Ascending aorta (tissue), 2 donors: ENCODE measurements at places on chromosomes 2 and 18.

DNA sequence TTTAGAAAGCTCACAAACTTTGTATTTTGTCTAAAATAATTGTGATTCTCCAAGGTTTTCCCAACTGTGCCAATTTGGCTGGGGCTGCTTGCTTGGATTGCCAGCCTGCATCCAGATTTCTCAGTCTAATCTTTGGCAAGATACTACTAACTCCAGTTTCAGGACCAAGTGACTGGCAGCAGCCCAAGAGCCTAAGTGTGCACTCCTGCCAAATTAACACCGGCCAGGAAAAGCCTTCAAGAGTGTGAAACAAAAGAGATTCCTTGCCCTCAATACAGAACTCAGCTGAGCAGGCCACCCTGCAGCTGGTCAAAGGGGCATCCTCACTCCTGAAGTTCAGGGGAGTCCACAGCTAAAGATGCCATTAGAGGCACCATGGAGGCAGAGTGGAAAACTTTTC lies 589.0 kb upstream of the ACVR2A start:
- no peak for DNase-seq

DNA sequence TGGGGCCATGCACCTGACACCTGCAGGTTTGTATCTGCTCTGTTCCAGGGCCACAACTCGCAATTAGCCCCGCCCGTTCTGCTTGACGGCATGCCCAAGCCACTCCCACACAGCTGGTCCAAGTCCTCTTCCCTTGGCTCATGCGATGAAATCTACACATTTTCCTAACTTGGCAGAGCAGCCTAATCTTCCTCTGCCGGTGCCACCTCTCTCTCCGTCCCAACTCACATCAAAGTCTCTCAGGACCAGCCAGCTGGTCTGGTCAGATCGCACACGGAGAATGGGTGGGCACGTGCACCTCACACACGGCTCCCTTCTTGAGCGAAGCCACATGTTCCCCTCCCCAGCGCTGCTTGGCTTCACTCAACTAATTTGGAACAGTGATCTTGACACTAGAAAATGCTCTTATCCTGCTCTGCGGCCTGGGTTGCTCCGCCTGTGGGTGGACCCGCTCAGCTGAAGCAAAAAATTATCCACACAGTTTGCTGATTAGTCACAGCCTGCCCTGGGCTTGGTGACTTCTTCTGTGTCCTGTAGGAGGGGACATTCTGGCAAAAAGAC lies 176.7 kb downstream of the NRP2 start:
- DNase-seq: no peak

- no peak for DNase-seq
Observed at GRCh38 chr2:3678212-3678611, 20.2 kb downstream of the ALLC start.

DNA sequence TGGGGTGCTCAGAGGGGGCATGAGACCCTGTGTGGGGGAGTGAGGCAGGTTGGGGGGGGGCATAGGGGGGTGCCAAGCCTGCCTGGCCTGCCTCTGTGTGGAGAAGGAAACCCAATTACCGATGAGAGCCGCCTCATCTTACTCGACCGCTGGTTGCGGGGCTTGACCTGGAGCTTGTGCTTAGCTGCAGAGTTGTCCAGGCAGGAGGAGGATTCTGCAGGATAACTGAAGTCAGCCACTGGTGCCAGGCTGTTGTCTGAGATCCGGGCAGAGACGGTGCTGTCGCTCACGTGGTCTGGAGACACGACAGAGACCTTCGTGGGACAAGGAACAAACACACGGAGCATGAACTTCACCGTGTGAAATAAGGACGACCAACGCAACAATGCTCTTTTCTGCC lies 95.9 kb upstream of the MGAT4A start:
- no peak for DNase-seq

GRCh38 chr2:72785517-72785916 lies 40.3 kb downstream of the EXOC6B start:
- no peak for DNase-seq

DNA sequence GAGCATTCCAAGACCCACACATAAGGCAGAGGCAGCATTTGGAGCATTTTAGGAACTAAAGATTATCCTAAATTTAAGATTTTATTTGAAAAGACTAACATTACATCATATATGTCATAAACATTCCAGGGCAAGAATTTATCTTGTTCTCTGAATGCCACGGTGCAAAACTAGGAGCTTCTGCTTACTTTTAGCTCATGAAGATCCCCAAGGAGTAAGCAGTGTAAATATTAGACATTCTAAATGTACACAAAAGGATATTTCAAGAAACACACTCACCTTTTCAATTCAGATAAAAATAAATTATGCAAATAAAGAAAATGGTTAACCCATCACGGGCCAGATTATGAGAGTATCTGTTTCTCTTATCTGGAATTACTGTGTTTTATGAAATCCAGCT lies 101.7 kb upstream of the ETAA1 start:
- DNase-seq: no peak

DNA sequence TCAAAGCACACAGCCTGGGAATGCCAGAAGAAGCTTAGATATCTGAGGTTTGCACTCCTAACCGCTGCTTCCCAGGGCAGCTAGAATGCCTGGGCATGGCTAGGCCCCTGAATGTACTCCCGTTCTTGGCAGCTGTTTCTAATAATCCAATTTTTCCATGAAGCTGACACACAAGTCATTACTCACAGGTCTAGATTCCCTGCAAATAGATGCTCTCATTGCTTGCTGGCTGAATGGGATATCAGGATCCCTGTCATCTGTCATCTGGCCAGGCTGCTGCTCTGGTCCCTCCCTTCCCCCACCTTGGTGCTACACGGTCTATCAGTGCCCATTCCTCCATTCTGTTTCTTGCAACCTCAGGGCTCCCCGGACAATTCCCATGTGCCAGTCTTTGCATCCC lies 40.7 kb upstream of the TEX51 start:
- no peak for DNase-seq

GRCh38 chr2:240986787-240987411 lies 11.5 kb upstream of the SNED1 start:
- DNase-seq: no peak

GRCh38 chr2:64524604-64525316 lies 632 bp downstream of the AFTPH start:
- DNase-seq: no peak

DNA sequence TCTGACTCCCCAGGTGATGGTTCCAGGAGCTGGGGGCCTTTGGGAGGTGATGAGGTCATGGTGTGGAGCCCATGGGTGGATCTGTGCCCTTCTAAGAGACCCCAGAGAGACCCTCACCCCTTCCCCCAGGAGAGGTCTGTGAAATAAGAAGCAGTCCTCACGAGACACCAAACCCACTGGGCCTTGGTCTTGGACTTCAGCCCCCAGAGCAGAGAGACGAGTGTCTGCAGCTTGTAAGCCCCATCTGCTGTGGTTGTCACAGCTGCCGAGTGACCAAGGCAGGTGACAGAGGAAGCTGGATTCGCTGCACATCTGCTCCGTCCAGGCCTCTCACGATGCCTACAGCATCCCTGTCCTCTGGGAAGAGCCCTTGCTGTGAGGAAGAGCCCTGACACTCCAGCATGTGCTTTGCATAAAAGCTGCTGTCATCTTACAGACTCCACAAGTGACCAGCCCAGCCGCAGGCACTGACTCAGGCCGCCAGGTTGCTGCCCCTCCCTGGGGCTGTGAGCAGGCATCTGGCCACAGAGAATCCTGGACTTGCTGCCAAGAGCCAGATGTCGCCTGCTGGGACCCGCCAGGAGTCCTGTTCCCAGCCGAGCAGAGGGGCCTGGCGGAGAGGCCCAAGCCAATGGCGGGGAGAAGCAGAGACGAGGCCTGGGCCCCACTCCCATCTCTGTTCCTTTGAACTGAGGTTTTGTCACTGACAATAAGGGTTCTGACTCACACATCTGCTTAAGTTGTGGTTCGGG lies 150.8 kb downstream of the PXDN start:
- no peak for DNase-seq

DNA sequence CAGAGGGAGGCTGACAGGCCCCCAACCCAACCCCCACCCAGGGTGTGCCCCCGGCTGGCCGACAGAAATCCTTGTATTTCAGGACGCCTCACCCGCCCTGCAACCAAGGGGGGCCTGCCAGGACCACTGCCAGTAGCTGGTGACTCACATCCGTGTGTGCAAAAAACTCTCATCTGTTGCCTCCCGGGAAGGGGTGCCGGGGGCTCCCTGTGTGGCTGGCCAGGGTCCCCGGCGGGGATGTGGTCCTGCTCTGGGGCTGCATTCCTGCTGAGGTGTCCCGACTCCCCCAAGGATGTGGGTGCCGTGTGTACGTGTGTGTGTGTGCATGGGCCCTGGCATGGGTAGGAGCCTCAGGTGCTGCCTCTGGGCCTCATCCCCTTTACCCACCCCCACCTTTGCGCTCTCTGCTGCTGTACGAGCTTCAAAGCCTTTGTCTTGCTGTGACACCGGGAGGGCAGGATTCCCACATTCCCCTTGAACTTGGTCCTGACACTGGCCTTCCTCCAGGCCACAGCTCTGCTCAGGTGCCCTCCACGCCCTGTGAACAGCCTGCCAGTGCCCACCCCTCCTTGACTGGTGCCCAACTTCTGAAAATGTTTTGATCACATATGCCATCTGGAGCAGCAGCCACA lies 226.3 kb upstream of the HDAC4 start:
- DNase-seq: no peak

DNA sequence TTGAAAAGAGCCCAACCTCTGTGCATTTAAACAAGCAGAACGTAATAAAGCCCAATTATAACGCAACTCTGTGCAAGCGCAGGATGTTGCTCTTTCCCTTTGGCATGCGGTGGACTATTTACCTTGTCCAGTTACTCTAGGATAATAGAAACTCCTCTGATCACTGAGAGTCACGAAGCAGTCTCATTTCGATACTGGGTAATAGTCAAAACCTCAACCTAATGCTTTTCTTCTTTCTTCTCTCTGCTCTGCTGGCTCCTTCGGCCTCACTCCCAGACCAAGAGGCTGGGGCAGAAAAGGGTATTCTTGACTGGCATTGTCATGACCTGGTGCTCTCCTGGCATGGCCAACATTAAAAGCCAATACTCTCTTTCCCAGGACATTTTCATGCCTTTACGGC lies 89.7 kb upstream of the GCFC2 start:
- no peak for DNase-seq

GRCh38 chr2:151478011-151478410 lies 68.3 kb downstream of the RIF1 start:
- DNase-seq: no peak

- DNase-seq: peak; percentile 90
Observed at GRCh38 chr2:231612109-231612455, 19.4 kb downstream of the TEX44 start.

DNA sequence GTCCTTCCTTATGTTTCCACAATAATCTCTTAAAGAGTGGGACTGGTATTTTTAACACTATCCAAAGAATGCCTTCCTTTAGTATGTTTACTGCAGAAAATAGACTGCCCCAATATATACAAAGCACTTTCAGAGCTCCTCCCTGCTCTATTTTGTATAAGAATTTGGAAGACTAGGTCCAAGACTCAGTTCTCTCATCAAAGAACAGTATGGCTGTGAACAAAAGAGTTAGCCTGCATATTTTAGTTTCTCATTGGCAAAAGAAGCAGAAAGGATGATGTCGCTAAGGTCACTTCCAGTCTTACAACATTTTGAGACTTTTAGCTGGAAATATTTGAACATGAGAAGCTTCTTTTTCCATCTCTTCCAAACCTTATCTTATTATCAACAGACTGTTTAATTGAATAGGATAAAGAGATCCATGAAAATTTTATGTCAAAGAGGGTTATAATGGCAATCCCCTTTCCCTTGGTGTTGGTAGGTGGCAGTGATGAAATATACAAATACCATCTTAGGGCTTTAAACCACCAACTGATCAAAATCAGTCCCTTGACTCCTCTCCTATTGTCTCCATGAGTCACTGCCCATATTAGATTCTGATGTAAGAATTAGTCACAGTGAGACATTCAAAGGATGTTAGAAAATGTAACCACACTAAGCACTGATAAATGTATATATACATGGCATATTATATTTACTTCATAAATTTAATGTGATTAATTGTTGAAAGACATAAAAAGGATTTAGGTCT lies 266.9 kb upstream of the DSEL start:
- no peak for DNase-seq

- DNase-seq: peak; percentile 38
Observed at GRCh38 chr2:86016581-86016980, 89.1 kb downstream of the POLR1A start.

GRCh38 chr2:71925268-71926088 lies 222.2 kb downstream of the CYP26B1 start:
- DNase-seq: no peak

- no peak for DNase-seq
Observed at GRCh38 chr2:199596549-199596948, 138.8 kb upstream of the SATB2 start.

DNA sequence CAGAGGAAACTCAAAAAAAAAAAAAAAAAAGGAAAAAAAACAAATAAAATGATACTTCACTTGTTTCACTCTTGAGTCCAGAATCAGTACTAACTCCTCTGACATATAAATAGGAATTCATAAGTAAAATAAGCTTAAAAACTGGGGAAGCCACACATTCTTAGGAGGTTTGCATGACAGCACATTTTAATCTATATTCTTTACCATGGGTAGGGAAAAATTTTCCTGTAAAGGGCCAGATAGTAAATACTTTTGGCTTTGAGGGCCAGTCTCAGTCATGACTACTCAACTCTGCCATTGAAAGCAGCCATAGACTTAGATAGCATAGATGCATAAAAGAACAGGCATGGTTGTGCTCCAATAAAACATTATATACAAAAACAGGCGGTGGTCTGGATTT lies 145.2 kb downstream of the BCL11A start:
- no peak for DNase-seq

DNA sequence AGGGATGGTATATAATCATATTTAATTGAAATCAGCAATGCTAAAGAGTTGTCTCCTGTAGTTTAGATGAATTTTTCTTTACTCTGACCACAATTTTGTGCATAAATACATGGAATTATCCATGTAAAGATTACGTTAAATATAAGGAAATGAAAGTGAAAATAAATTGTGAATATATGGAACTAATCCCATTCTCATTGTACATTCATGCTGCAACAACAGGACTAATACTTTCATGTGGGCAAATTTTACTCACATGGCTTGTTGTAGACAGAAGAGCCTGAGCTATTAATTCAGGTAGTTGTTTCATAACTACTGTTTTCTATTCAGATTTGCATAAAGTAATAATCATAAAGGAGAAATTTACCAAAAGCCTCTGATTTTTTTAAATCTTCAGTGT lies 357.8 kb downstream of the ARHGAP15 start:
- no peak for DNase-seq

GRCh38 chr2:71001981-71002570 lies 7.4 kb upstream of the TEX261 start:
- peak; percentile 53 for DNase-seq

GRCh38 chr2:217248312-217248935 lies 388.6 kb upstream of the TNP1 start:
- DNase-seq: peak; percentile 73

DNA sequence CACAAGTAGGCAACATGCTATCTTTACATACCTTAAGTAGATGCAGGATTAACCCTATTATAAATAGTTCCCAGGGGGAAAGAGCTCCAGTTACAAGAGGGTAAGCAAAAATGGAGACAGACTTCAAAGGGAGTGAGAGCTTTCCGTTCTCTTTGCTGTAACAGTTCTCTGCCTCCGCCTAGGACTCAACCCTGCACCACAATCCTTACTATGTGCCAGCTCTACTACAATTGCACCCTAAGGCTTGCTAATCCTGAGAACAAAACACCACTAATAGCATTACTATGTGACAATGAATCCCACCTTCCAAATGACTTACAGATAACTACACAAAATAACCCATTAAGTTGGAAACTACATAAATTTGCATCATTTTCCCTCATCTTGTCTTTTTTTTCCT lies 7.7 kb downstream of the ZBTB14 start:
- no peak for DNase-seq
